ENCODE measurements at places on chromosomes 4 and X. TPM values are rescaled to one million over a fixed set of nuclear protein-coding genes. Genes with fewer than 3 reads are reported as not detected.

C4orf36 gene
- not detected for total RNA-seq

DGAT2L6 gene
- not detected for total RNA-seq

NHSL2 gene
- 1.2 TPM for total RNA-seq

TMEM255A gene
- not detected for total RNA-seq

NDUFC1 gene
- total RNA-seq = 46.3 TPM

IL3RA gene
- total RNA-seq = 17.4 TPM

Measured in T-helper 1 cell treated with Interleukin-12 subunit alpha and Interleukin-12 subunit beta and Interleukin-4 antibody, amounts not matched to agents 30 ng/mL and 1 ng/mL, for 36 hours (primary cell).